ENCODE measurements at places on chromosomes 6 and 20.

DNA sequence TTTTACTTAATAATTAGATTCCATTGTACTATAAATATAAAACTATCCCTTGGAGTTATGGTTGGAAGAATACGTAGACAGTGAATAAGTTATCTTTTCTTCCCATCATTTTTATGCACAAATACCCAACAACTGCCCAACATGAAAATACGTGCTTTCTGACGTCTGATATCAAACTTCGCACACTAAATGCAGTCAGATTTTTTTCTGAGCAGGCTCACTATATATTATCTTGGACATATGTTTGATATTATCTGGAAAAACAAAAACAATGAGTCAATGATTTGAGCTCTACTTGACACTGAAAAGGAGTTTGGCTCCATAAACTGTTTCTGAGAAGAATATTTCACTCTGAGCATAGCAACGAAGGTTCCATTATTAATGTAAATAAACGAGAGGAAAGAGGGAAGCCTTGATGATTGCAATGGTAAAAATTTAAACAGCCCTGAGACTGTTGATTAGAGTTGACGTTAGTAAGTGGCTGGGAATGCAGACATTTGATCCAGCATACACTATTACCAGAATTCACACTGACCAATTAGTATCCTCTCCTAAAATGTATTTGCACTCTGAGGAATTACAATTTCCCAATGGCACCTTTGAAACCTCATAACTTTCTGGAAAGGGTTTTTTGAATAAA is 1090.0 kb downstream of the EPHA7 start:
- DNase-seq: no peak

DNA sequence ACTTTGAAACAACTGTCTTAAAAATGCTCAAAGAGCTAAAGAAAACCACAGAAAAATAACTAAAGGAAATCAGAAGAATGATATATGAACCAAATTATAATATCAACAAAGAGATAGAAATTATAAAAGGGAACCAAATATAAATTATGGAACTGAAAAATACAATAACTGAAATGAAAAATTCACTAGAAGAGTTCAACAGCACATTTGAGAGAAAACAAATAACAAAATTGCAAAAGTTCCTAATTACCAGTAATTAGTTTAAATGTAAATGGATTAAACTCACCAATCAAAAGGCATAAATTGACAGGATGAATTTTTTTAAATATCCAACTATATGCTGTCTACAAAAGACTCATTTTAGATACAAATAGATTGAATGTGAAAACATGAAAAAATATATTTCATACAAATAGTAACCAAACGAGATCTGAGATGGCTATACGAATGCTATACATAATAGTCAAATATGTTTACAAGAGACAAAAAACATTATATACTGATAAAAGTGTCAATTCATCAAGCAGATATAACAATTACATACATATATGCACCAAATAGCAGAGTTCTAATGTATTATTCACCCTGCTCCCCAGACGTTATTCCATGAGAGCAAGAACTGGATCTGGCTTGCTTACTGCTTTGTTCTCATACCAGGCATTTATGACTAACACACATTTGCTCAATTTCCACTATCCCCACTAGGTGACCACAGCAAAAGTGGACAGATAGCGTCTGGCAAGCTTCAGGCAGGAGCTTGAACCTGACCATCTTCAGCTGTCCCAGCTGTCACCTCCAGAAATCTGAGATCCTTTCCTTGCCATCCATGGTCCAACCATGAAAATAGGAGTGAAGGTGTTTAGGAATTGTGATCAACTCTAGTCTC is 72.4 kb upstream of the SIRPA start:
- DNase-seq: no peak

DNA sequence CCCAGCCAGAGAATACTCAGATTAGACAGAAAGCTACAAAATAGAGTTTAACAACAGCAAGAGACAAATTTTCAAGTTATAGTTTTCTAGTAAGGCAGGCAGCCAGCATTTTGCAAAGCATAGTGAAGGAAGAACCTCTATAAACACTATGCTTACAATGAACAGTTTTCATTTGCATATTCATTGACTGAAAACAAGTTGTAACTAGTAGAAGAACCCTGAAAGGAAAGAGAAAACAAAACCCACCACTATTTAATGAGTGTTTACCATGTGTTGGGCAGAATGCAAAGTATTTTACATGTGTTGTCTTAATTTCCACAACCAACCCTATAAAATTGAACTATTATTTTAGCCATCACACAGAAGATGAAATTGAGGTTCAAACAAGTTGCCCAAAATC is 196.1 kb downstream of the UBE3D start:
- no peak for DNase-seq

- DNase-seq: no peak
Observed at GRCh38 chr6:68634726-68635411, at the start of gene ADGRB3. Gene ADGRB3, plus strand, starts transcription at chr6:68635282. Its CDS starts 3,394 bp downstream, at chr6:68638676.

DNA sequence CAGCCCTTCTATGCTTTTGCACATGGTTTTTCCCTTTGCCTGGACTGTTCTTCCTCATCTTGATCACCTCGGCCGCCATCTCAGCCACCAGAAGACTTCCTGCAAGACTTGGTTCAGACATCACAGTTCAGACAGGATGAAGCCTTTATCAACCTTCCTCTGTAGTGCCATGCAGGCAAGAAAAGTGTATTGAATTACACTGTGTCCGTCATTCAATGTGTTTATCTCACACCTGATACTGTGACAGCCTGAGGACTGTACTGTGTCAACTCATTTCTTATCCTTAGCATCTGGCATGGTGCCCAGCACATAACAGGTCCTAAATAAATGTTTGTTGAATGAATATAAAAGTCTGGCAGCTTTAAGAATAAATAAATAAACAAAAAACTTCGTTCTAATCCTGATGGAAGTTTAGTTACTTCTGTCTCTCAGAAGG is 133.3 kb upstream of the MAN1A1 start:
- DNase-seq: no peak
